ENCODE measurements at places on chromosomes 6 and 20.

GRCh38 chr6:152372945-152373344, 264.2 kb downstream of the SYNE1 start:
- no peak for DNase-seq

DNA sequence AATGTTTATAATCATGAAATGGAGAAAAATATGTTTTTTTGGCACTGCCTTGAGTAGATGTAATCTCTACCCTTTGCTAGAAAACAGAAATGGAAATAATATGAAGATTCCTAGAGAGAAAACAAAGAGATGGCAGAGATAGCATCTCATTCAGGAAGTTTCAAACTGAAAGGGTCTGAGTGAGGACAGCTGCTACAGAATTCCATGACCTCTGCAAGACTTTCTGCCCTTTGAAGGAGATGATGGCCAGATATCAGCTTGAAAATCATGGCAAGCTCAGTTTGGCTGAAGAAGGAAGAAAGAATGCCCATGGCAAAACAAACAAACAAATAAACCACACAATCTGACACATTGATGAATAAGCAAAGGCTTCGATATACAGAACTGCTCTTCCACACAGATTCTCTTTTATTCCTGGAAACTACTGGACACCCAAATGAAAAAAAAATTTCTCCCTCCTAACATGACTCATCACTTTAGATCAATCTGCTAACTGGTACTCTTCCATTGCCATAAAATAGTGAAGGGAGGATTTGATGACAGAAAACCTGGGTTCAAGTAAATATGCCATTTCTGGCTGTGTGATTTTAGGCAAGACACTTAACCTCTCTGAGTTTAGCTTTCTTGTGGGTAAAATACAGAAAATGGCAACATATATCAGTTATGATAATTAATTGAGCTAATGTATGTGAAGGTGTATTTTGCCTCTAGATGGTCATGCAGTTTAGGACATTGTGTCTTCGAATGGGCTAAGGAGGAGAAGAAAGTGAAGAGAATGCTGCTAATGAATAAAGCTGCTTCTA, 105.9 kb upstream of the SPACA1 start:
- DNase-seq, result no peak

DNA sequence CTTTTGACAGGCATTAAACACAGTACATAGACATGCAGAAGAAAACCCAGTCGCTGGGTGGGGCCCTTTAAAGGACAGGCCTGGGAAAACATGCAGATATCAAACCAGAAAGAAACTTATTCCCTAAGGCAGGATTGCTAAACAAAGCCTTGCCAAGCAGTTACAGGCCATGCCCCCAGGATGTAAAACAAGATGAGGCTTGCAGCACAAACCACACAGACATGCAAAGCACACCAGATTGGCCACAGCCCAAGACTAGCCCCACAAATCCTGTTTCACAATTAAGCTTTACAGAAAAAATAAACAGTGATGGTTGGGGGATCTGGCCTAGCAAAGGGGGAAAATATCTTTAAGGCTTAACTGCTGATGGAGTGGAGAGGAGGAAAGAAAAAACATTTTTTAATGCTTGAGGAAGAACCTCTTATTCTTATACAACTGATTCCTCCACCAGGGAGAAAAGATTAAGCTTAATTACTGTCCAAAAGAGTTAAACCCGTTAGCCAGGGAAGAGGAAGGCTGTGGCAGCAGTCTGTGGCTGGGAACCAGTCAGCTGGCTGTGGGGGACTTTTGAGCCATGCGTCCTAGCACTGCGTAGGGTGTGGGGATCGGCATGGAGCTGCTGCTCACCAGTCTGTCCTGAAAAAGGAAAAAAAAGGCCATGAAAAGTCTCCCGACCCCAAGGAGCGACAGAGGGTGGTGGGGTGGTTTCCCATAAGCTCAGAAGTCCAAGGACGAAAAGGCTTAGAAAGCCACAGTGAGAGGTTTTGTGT, 28.4 kb downstream of the COL19A1 start:
- DNase-seq, result no peak

GRCh38 chr6:3208098-3208774, 19.2 kb downstream of the TUBB2B start:
- no peak for DNase-seq

- no peak for DNase-seq
These were observed 57.4 kb upstream of the EDN3 start for GRCh38 chr20:59242714-59243626.

DNA sequence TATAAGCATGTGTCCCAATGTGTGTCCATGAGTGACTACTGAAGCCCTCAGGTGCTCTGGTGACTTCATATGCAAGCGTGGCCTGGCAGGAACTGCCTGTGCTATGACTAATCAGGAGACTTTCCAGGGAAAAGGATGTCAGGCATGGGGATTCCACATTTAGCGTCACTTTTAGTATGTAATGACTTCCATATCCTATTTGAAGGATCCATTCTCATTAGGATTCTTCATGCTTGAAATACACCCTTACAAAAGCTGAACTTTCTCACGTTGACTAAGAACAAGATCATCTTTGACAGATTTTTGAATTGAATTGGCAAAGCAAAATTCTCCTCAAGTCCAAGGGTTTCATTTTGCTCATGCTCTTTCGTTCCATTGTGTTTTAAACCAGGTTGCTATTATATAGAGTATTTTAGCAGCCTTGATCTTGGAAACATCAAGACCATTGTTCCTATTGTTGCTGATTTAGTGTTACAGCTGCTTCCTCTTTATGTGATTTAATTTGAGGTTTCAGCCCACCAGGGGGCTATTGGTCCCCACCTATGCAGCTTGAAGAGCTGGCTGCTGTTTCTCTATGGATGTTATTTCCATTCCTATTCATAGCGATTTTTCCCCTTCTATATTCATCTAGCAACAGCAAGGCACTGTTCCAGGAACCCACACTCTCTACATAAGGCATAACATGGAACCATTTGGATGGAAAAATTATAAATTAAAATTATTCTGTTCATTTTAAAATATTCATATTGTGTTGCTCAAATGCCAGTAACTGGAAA, 418.6 kb downstream of the CDKAL1 start:
- DNase-seq, result no peak

- no peak for DNase-seq
These were observed 43.4 kb downstream of the TAF8 start for GRCh38 chr6:42093582-42094329.

DNA sequence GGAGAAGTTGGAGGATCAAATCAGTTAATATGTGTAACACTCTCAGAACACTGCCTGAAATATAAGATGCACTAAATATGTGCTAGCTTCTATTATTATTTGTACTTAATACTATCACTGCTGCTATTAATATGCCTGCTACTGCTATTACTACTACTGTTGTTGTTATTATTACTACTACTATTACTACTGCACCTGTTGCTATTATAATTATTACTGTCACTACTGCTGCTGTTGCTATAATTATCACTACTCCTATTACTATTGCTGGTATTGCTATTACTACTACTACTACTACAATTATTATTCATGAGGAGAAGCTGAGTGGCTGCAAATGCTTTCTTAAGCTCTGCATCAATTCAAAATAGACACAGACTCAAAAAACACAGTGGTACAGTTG, 16.7 kb upstream of the SSTR4 start:
- no peak for DNase-seq

- DNase-seq, result peak; percentile 72
These were observed 128.5 kb downstream of the HFE start for GRCh38 chr6:26215585-26216358.

DNA sequence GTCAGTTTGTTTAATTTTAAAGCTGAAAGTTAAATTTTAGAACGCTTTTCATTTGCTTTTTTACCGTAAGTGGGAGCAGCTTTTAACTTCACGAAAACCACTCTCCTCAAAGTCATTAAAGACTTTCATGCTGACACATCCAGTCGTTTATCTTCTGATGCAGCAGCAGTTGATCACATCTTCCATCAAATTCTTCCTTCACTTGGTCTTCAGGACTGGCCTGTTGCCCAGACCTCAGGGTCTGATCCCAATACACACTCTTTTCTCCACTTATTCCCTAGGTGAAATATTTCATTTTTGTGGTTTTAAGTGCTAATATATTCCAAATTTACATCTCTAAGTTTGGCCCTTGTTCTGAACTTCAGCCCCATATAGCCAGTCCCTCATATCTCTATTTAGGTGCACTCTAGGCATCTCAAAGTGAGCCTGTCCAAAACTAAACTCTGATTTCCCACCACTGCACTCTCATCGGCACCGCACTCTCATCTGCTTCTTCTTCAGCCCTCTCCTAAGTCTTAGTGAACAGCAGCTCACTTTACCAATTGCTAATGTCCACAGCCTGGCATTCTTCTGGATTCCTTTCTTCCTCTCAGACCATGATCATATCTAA, 20.4 kb downstream of the AFDN start:
- DNase-seq, result no peak

- no peak for DNase-seq
These were observed 8.6 kb upstream of the LY6G5C start for GRCh38 chr6:31689249-31690110.

- DNase-seq, result no peak
These were observed 56.0 kb downstream of the CLIC5 start for GRCh38 chr6:45959534-45960145.

GRCh38 chr6:35084511-35085203, 56.5 kb downstream of the TCP11 start:
- no peak for DNase-seq

- DNase-seq, result peak; percentile 89
These were observed at the start of gene ANKS1A for GRCh38 chr6:34888874-34889555. Gene ANKS1A, plus strand, starts transcription at chr6:34889255. Its CDS starts 148 bp downstream, at chr6:34889403.

DNA sequence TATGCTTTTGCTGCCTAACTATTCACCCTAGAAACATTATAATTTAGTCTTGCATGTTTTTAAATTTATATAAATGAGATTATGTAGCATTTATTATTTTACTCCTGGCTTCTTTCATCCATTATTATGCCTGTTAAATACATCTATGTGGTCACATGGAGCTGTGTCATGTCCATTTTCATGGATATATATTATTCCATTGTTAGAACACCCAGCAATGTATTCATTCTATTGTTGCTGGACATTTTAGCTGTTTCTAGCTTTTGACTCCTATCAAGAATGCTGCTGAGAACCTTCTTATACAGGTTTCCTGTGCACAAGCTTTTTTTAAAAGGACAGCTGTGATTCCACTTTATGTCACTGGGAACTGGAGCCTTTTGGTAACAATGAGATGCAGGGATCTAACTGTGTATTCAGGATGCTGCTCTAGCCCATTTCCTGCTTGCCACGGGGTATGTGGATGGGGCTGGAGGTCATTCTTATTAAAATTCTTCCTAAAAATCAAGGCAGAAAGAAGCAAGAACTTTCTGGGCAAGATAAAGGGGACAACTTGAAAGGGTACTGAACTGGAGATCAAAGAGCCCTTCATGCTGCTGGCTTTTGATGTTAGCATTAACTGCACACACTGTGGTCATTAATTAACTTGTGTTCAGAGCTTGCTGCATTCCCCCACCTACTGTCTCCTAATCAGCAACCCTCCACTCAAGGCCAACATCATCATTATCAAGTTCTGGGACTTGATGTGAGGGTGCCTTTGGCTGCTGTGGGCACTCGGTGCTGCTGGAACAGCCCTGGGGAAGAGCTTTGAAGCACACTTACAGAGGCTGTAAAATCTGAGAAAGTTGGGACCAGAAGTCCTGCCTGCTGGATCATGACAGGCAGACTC, 96.6 kb upstream of the AKIRIN2 start:
- DNase-seq, result peak; percentile 37

GRCh38 chr20:36852187-36852586, 23.8 kb upstream of the TLDC2 start:
- no peak for DNase-seq

- DNase-seq, result no peak
These were observed 115.4 kb downstream of the SCAF8 start for GRCh38 chr6:154848580-154848979.

DNA sequence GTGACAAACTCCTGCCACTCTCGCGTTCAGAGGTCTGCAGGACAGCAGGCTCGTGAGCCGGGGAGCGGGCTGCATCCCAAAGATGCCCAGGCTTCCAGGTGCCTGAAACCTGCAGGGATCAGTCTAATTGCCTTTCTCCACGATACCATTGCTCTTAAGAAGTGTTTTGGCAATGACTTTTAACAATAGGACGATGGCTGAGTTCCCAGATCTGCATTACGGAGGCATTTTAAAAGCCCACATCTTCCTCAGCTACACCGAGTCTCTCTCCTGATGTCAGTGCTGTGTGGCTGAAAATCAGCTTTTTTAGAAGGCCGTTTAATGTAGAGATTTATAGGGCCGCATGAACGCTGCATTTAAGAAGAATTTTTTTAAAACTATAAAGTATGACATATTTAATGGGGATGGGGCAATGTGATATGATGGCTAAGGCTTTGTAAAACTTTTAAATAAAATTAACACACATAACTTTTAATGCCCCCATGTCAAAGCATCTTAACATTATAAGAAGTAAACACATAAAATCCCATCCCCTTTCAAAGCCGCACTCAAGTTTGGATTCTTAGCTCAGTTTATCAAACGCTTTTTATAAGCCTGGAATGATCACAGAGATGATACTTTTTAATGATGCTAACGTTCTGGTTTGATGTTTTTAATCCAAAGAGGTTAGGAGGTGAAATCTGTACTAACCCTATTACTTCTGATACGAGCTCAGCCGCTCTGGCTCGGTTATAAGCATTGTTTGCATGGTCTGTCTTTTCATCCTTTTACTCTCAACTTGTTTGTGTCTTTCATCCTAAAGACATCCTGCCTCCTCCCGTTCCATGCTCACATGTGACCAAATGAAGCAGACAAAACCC, 386.0 kb downstream of the SMOC2 start:
- no peak for DNase-seq

DNA sequence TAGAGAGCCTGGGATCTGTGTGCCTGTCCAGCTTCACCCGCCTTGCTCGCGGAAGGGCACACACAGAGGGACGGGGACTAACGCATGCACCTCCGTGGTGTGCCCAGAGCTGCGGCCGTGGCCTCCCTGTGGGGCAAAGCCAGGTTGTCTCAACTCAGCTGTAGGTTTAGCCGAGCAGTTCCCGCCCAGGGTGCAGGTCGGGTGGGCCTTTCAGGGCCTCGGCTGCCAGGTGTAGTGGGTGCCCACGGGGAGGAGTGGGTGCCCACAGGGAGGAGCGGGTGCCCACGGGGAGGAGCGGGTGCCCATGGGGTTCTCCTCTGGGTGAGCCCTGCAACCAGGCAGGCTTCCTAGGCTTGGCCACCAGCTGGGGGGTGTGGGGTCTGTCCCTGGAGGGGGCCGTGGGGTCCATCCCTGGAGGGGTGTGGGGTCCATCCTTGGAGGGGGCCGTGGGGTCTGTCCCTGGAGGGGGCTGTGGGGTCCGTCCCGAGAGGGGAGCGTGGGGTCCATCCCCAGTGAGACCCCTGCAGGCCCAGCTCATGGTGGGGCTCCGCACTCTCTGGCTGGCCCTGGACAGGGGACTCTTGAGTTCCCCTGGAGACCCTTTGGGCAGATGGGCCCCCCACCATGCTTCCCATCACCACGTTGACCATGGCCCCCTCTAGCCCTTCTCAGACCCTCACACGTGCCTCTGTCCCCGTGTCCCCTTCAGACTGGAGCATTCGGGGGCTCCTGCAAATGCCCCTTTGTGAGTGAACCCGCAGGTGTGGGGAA, 37.8 kb upstream of the CHRNA4 start:
- DNase-seq, result no peak

Measured in right kidney (tissue), 9 donors.